ENCODE measurements at places on chromosomes 12 and 14.

DNA sequence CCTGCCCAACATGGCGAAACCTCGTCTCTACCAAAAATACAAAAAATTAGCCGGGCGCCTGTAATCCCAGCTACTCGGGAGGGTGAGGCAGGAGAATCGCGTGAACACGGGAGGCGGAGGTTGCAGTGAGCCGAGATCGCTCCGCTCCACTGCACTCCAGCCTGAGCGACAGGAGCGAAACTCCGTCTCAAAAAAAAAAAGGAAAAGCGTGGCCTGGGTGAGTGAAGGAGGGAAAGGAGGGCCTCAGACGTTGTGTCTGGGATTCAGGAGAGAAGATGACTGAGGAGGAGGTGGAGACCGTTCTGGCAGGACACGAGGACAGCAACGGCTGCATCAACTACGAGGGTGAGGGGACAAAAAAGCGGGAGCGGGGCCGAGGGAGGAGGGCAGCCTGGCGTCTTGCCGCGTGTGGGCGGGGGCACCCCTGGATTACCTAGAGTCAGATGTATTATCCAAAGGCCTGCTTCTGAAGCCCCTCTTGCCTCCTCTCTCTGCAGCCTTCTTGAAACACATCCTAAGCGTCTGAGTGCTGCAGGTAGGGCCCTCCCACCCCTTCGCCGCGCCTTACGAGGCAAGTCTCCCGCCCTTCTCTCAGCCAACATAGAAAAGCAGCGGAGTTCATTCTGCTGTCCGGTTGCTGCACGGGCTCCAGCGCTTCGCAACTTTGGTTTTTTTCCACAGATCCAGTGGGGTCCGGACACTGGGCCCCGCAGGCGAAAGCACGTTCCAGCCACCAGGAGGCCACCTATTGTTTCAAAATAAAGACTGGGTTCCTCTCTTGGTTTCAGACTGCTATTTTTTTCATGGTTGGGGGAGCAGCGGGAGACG, 744 bp upstream of the MYL6 start:
- DNase-seq, result no peak

DNA sequence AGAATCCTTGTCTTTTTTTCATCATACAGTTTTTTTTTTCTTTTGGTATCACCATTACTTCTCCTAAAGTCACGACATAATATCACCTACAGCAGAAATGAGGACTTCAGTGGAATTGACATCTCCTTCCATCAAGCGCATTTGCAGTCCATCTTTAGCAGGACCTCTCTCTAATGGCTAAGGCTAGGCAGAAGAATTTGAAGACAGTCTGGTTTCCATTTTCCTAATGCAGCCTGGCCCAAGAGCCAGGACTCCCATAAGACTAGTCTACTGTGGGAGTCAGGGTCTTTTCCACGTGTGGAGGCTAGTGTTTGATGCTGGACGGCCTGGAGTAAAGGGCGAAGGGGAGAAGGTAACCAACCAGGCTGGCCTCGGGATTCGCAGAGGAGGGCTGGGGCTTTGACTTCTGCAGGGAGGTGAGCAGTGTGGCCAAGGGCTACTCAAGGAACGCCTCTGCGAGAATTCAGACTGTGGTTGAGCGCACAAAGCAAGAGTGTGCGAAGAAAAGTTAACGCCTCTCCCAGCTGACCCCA, 769 bp upstream of the ZNF740 start:
- no peak for DNase-seq

DNA sequence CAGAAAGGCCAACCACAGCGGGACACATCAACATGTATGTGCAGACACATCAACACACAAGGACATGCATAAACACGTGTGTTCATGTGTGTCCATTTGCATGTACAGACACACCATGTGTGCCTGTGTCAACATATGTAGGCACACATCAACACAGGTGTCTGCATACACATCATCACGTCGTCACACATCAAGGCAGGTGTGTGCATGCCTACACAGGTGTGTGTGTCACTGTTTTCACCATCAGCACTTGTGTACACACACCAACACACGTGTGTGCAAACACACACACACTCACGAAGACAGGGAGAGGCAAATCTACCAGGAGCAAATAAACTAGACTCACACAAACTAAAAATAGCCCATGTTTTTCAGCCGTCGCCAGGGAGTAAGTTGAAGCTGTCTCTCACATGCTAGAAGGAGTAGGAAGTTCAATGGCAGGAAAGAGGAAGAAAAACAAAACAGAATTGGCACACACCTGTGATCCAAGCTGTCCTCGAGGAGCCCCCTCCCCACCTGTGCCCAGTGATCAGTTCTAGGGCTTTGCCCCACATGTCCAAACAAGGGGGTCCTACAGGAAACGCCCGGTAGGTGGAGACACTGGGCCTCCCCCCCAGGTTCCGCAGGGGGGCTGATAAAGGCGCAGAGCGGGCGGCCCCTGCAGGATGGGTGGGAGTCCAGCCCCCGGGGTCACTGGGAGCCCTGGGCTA, 7.4 kb downstream of the SCARB1 start:
- no peak for DNase-seq

DNA sequence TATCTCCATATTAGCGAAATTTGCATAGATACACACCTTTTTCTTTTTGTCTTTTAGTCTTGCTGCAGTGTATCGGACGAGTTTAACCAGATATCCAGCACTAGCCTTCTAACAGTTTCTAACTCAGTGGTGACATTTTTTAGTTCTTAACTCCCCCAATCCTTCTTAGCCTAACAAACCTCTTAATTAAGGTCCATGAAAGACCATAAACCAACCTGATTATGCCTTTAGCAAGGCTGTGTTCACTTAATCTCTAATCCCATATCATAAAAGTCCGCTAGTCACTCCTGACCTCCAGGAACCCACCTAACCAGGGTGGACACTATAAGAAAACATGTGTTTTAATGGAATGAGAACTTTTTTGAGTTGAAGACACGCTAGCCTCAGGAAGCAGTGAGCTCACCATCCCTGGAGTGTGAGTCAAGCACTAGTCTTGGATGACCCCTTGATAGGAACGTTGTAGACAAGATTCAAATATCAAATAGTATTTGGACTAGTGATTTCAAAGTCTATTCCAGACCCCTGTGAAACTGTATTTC, 9.5 kb downstream of the CDKN1B start:
- no peak for DNase-seq

- no peak for DNase-seq
Measured at GRCh38 chr12:52871291-52872039, 22.7 kb upstream of the KRT78 start.

GRCh38 chr14:77026930-77027537, 1.5 kb downstream of the IRF2BPL start:
- DNase-seq, result peak; percentile 59

DNA sequence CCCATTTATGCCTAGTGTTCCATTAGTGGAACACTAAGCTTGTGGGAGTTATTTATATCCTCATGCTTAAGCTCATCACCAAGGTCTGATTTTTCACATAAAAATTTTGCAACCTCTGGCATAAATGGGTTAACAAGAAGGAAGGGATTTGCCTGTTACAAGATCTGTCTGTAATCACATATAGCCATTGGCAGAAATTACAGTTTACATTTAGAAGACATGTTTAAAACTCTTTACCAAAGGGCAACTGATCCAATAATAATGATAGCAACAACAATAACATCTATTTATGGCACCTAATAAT, 422.9 kb downstream of the ZFP36L1 start:
- DNase-seq, result no peak

GRCh38 chr12:88793096-88793495, 212.8 kb upstream of the KITLG start:
- no peak for DNase-seq

DNA sequence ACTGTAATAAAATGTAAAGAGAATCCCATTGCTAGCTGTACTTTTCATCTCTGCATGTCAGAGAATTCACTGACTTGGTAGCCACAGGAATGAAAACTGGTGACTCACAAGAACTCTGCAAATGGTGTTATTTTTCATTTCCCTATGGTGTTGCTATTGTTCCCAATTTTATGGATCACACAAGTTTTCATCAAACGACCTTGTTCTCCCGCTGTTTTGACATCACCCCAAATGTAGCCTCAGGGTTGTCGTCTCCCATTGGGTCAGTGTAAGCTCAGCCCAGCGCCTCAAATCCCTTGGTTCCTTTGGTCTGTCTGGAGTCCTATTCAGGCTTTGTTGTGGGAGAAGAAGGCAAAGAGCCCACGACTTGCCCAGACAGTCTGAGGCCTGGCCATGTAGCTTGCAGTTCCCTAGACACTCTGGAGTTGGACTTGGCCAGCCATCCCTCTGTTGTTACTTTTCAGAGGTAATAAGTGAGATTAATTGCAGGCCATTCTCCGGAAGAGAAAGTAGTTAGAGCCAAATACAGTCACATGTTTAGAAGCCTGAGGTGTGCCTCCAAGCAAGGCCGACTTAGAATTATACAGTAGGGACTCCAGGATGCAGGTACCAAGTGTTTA, 159.2 kb downstream of the TGFB3 start:
- DNase-seq, result no peak

DNA sequence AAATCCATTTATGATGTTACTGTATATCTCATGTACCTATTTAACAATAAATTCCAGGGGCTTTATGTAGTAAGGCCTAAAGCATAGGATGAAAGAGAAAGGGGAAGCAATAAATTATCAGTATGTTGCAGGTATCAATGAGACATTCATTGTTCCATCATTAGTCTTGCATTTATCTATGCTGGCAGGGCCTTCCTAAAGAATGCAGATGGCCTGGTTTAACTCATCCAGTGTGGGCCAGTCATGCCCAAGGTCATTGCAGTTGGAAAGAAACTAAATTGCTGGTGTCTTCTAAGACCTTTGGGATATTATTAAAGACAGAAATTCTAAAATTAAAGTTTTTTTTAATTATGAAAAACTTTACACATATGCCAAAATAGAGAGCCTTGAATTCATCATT, 98.3 kb downstream of the AVPR1A start:
- DNase-seq, result no peak

DNA sequence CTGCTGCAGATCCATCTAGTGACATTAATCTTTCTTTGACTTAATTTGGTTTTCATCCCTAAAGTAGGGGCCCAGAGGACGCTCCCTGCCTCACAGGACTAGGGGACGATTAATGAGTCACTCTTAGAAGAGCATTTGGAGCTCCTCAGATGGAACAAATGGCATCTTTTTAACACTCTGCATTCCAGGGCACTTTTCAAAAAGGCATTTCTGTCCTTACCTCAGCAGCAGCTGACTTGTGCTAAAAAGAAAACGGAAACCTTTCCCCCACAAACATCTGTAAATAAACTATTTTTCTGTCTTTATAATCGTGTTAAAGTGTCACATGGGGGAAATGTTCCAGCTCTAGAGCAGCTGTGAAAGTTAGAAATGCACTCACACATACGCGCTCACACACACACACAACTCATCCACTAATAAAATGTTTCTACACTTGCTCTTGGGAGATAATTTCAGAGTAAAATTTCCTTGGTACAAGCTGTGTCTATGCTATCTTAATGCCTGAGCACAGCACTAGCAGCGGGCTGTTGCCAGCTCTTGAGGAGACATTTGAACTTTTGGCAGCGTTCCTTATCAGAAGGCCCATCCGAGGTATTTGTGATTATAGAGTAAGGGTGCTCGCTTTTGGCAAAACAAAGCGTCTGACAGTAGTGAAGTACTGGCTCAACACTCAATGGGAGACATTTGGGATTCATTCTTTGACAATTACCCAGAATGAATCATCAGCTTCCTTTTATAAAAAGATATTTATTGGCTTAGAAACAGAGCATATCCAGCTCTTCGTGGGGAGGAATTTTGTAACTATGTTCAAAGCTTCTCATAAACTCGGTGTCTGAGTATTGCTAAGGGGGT, 141.3 kb downstream of the PLXNC1 start:
- DNase-seq, result peak; percentile 29

- DNase-seq, result no peak
Measured at GRCh38 chr12:12191008-12191407, 75.8 kb downstream of the LRP6 start.

DNA sequence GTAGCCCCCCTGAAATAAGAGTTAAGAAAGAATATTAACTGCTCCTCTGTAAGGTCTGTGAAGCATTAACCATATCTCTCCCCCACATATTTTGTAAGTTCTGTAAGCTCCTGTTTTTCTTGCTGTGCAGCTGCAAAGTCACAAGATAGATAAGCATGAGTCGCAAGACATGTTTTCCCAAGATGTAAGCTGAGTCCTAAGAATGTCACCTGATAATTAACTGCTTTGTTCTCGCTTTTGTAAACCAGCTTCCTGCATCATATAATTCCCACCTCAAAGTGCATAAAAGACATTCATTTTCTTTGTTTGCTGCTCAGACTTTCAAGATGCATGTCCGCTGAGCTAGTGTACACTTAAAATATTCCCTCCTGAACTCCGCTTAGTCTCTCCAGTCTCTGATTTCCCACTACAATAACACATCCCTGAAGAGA, 27.0 kb upstream of the PHC1 start:
- DNase-seq, result no peak

DNA sequence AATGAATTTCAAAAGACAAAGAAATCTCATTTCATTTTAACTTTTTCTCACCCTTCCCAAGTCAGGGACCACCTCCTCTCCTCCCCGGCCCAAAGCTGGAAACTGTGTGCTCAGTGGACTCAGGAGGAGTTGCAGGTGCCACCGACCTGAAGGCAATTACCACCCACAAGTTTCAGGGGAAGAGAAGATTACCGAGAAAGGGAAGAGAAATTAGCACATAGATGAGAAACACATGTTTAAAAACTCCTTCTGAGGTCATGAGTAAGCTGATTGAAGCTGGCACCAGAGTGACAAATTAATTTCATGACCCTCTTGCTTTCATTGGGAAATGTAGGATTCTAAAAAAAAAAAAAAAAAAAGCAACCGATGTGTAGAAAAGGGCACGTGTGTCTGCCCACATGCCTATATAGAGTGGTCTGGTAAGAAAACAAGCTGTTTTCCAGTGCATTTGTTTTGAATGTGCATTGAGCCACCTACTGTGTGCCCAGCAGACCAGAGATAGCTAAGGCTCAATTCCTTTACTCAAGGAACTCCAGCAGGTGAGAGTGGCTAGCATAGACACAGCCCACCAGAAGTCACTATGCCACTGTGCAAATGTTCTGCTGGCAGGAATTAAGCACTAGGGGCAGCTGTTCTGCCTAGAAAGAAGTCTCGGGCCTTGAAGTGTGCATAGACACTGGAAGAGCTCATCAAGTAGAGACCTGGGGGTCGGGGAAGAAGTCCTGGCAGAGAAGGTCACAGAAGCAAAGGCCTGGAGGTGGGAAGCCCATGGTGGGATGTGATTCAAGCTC, 30.5 kb downstream of the DPF3 start:
- no peak for DNase-seq

DNA sequence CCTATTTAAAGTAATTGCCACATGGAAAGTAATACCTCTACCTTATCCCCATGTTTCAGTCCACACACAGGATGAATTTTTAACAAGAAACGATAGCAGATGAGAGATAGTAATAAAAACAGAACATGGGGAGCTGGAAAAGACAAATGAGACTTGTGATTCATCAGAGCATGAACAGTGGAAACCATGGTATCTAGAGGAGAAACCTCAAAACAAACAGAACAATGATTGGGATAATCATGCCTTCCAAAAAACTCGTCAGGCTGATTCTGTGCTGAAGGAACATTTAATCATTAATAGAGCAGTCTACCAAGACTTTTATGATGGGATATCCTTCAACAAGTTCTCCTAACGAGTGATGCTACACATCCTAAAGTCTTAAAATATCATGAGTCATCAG, 1390.7 kb downstream of the FSCB start:
- no peak for DNase-seq
